ENCODE measurements at places on chromosomes 2 and 18.

- DNase-seq, result no peak
Observed at GRCh38 chr2:182867426-182868053, 1.1 kb upstream of the FRZB start.

- DNase-seq, result no peak
Observed at GRCh38 chr2:42922790-42923579, 130.6 kb upstream of the HAAO start.

- DNase-seq, result no peak
Observed at GRCh38 chr18:46415532-46416252, 241.3 kb downstream of the LOXHD1 start.

DNA sequence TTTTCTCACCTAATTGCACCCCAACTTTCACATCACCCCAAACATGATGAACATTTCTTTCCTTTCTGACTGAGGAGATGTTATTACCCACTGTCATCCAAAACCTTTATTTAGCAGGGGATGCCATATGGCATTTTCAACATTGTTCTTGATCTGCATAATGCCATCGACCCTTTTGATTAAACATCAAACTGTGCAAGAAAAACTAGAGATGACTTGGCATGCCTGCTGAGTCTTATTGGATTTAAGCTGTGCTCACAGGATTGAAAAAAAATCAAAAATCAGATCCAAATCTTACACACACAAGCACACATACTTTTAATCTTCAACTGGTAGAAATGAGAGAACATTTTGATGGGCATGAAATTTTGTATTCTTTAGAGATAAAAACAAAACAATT lies 536.0 kb downstream of the TMX3 start:
- no peak for DNase-seq

DNA sequence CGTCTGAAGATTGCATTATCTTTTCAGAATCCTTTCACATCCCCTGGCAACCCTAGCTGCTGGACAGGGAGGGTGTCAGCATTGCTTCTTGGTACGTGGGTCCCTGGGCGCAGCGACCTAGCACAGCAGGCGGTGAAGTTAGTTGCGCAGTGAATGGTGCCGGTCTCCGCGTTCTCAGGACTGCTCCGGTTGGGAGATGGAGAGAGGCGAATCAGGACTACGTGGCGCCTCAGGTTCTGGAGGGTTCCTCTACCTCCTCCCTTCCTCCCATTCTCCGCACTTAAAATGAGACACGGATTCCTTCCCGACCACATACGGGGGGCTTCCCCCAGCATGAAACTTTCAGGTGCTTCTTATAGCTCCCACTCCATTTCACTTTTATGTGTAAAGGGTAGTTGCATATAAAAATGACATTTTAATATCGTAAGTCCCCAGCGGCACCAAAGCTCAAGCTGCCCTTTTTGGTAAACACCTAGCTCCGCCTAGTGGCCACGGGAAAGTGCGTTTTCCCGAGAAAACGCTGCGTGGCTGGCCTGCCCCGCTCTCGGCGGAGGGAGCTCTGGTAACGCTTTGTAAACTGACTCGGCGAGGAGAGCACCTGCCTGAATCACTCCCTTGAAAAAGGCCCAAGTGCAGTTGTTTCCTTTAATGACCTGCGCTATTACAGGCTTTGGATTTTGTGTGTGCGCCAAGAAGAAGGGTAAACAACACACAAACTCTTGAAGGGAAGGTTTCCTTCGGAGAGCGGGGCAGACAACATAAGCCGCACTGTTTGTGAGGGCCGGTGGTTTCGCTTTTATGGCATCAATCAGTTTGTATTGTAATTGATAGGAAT lies 32.9 kb upstream of the INHBB start:
- peak; percentile 69 for DNase-seq

GRCh38 chr2:76684756-76685155 lies 837.4 kb downstream of the LRRTM4 start:
- DNase-seq, result no peak

GRCh38 chr2:98912221-98912851 lies 23.7 kb downstream of the CRACDL start:
- DNase-seq, result no peak

GRCh38 chr18:23553887-23554286 lies 32.4 kb downstream of the NPC1 start:
- no peak for DNase-seq

DNA sequence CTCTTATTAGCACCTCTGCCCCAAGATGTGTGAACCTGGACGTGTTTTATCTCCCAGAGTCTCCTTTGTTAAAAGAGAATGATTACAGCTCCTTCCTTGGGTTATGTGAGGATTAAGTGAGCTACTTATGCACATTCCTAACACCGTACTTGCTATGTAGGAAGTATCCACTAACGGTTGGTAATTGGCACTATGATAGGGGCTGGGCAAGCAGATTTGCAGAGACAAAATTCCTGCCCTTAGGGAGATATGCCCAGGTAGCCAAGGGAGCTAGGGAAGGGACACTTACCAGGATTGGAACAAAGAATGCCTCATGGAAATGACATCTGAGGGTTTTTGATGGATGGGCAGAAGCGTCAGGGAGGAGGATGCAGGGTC lies 11.5 kb upstream of the ALPK2 start:
- DNase-seq, result no peak

GRCh38 chr2:85018049-85018447 lies 47.1 kb downstream of the KCMF1 start:
- no peak for DNase-seq

- DNase-seq, result peak; percentile 9
Observed at GRCh38 chr18:54119524-54120019, 104.9 kb downstream of the MBD2 start.

DNA sequence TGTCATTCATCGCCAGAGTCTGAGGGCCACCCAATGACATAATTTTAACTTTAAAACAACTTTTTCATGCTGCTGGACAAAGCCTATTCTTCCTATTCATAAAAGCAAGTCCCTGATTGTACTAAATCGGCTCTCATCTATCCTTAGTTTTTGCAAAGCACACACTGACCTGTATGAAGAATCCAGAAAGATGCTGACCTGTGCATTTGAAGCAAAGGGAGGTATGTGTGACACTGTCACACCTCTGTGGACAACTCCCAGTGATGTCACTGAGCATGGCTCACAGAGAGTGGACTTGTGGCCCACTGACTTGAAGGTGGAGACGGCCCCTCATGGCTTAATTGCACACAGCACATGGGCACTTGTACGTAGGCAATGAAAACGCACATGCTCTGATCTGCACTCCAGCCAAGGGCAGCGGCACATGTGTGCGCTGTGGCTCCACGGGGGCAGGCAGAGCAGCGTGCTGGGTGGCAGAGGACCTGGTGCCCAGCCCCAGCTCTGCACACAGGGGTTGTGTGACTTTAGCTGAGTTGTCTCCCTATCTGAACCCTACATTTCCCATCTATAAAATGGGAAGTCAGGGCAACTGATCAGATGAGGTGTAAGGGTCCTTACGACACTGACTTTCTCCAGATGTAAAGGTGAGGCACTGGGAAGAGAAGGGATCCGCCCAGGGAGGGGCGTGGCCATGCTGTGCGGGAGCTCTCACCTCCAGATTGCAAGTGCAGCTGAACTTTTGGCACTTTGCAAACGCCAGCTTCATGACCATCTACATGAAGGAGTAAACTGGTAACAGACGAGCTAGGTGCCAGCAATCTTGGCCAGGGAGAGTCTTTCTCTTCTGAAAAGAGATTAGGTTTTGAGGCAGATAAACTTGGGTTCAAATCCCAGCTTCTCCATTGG lies 14.3 kb upstream of the ODC1 start:
- DNase-seq, result no peak

GRCh38 chr2:208363485-208363884 lies 43.1 kb upstream of the PTH2R start:
- DNase-seq, result no peak

- DNase-seq, result no peak
Observed at GRCh38 chr18:61286867-61287266, 46.4 kb upstream of the CDH20 start.

DNA sequence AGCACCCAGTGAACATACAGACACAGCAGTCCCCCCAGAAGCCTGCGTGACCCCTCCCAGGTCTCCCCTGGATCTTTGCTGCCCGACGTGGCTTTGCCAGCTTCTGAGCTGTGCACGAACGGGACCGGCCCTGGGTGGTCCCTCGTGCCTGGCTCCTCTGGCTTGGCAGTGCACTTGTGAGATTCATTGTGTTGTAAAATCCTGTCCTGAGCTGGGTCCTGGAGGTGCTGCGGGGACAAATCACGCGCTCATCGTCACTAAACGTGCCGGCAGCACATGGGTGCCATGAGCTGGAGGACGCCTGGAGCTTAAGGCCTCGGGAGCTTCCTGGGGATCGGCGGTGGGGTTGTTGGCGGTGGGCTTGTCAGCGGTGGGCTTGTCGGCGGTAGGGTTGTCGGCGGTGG lies 104.9 kb downstream of the FAM210A start:
- no peak for DNase-seq

DNA sequence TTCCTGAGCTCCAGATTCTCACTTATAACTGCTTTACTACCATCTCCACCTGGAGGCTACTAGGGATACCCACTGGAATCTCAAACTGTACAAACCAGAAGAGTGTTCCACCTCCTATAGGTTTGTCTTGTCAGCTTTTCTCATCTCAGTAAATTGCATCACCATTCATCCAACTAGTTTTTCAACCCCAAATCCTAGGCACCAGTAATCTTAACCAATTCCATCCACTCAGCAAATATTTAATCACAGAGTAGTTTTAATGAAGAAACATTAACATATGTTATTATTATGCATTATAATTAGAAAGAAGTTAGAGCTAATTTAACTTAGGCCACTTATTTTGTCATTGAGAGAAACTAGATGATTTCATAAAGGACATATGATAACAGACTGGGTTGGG lies 635.0 kb downstream of the DCDC2C start:
- DNase-seq, result no peak

DNA sequence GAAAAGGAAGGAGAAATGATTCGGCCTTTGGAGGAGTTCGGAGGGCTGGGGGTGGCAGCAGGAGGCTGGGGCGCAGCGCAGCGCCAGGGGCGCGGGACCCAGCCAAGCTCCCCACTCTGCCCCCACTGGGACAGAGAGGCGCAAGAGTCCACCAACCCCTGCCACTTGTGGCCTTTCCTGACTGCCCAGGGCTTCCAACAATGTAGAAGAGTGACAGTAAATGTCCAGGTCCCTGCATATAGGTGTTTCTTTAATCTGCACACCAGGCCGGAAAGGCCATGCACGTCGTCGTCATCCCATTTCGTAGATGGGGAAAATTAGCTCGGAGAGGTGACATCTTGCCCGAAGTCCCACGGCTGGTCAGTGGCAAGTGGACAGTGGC lies 96.6 kb downstream of the INHBB start:
- no peak for DNase-seq

DNA sequence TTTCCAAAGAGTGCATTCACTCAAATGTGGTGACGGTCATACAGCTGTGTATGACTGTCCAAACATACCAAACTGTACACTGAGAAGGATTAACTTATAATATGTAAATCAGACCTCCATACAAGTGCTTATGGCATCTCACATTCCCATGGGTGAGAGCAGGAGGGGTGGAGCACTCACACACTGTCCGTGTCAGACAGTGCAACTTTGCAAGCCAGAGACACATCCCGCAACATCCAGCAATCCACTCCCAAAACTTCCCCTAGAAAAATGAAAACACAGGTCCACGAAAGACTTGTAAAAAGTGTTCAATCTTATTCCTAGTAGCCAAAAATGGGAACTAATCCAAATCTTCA lies 36.4 kb downstream of the FAM168B start:
- no peak for DNase-seq

DNA sequence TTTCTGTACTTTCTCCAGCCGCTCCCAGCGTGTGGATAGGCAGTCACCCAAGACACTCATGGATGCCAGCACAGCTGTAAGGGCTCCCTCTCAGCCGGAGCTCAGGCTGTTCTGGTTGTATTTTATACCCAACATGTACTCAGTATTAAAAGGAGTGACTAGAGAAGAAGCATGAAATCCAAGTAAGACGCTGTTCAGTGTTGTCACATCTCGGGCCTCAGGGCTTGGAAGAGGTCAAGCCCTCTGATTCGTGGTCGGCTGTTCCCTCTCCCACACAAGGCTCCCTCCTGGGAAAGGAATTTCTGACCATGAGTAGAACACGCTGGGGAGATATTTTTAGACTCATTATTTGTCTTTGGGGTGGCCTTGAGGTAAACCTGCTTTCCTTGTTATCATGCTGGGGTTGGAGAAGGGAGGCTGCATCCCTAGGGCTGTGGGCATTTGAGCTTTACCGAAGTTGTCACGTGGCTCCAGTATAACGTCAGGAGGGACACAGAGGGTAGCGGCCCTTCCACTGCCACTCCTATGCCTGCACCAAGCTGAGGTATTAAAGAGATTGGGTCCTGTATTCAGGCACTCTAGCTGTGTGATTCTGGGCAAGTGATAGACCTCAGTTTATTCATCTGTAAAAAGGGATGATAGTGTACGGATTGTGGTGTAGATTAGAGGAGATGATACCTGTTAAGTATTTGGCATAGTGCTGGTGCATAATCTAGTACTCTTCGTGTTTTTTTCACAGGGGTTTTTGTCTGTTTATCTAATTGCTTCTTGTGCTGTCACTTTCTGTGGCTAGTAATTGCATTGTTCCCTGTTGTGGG lies 34.1 kb downstream of the HK2 start:
- DNase-seq, result no peak

GRCh38 chr2:24702800-24703199 lies 90.4 kb downstream of the PTRHD1 start:
- no peak for DNase-seq

GRCh38 chr2:132798341-132798740 lies 128.3 kb upstream of the LYPD1 start:
- no peak for DNase-seq

DNA sequence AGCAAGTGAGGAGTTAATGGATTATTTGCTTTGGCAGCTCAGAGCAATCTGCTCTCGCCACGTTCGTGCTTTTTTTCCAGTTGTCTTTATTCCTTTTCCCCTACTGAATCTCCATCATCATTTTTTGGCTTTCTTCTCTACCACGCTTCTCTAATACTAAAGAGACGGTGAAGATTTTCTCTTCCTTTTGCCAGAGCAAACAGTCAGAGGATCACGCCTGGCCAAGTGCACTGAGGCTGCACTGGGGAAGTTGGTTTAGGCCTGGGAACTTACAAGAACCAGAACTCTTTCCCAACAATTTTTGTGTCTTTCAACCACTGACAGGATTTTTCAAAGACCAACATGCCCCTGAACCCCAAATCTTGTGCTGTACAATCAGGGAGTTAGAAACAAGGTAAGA lies 172.3 kb downstream of the PID1 start:
- DNase-seq, result no peak

GRCh38 chr2:10531874-10532637 lies 83.9 kb upstream of the ODC1 start:
- no peak for DNase-seq

DNA sequence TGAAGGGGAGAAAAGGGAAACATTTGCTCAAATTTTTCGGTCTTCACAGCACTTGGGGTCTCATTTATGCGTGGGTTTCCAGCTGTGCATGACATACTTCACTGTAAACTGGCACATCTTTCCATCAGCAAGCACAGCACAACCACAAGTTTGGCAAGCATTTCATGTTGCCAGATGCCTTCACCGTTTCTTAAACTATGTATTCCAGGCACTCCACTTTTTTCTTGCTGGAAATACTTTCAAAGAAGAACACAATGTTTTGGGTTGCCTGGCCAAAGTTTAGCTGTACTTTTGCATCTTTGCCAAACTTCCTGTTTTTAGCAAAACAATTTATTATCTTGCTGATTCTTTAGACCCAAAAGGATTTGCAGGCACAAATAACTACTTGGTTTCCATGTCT lies 194.6 kb upstream of the MEIS1 start:
- no peak for DNase-seq
